ENCODE measurements at places on chromosomes 13 and 19.

DNA sequence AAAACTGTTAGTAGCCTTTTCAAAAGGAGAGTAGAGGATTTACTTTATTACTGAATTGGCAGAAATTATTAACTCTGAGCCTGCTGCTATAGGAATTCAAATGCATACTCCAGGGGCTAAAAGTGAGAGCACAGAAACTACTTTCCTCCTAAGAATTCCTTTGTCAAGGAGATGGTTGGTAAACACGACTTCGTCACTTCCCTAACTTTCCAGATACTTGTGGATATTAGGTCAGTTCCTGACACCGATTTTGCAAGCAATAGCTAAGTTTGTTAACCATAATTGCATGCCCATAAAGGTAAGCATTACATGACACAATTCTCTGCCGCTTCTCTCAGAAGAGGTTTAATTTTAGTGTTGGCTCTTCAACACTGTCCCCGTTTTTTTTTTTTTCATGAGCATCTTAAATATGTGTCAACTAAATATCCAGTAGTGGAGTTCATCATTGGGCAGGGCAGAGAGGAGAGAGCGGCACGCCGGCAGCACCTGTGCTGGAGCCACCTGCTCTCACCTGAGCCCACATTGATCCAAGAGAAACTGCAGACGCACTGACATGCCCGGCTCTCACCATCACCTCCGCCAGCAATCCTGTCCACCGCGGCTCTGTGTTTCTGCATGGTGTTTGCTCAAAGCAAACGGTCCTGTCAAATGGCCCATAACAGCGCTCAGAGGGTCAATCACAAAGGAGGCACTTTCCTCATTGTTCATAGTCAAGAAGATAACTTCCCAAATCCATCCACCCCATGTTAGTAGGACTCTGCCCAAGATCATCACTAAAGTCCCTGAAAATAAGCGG, 2.6 kb downstream of the MED26 start:
- no peak for DNase-seq

DNA sequence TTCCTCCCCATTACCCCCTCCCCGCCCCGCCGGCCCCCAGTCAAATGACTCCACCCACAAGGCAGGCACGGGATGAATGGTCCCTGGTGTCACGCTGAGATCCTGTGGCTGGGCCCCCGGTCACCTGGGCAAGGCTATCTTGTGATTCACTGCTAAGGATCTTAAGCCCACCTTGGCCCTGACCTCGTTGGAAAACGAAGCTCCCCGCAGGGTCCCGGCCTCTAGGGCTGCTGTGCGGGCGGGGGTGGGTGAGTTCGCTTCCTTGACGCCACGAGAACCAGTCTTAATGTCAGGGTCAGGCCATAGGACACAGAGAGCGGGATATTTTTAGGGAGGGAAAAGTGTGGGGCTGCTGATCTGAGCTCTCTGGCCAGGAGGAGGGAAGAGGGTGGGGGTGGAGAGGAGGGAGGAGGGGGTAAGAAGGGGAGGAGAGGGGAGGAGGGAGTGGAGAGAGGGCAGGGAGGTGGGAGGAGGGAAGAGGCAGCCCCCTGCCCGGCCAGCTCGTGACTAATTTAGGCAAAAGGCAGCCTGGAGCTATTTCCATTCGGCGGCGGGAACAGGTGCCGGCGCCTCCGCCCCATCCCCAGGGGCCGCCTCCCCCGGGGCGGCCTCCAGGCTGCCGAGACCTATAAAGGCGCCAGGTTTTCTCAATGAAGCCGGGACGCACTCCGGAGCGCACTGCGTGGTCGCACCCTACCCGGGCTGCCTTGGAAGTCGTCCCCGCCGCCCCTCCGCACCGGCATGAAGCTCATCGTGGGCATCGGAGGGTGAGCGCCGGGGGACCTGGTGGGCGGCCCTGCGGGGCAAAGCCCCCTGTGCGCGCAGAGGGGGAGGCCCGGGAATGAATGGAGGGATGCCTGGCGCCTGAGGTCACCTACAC, at the start of gene NMRK2:
TSS of gene NMRK2 (plus strand) at position 139 of the 880 bp plus-strand sequence. CDS start at position 742, 603 bp downstream.
- DNase-seq: no peak

DNA sequence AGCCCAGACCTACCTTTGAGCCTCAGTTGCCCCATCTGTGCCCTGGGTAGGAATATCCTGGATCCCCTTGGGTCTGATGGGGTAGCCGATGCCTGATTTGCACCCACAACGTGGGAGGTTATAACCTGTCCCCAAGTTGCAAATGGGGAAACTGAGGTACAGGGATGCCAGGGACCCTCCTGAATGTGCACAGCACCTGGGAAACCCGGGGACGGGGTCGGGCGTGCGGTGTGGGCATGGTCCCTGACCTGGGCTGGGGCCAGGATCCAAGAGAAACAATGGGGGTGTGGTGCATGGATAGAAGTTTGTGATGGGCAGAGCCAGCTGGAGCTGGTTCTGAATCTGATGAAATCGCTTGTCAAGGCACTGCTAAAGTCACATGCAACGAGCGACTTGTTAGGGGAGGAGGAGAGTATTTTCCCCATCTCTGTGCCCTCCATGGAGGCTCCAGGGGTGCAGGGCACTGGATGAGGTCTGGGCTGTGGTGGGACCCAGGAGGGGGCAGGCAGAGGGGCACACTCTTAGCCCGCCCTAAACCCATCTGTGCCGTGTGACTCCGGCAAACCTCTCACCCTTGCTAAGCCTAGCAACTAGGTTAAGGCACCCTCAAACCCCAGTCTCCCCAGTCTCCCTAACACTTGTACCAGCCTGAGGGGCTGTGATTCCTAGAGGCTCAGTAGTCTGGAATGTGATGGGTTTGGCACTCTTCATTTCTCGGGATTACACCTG, 749 bp downstream of the GDF15 start:
- DNase-seq: no peak

DNA sequence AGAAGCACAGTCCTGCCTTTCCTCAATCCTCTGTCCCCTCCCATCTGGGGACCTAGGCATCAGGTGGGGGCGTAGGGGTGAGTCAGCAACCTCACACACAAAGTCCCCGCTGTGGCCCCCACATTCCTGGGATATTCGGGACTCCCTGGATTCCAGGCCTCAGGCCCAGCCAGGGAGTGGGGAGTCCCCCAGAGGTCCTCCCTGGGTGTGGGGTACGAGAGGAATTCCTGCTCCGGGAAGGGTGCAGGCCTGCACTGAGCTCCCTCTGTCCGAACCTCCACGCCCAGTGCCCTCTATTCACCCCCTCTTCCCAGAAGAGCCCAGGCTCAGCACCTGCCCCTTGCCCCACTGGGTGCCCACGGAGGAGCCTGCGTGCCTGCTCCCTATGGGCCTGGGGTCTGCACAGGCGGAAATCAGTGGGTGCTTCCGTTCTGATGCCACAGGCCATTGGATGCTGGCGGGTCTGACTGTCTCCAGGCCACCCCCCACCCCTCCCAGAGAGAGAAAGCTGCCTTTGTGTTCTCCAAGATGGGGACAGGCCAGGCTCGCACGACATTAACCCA, 3.4 kb downstream of the CADM4 start:
- DNase-seq: no peak

DNA sequence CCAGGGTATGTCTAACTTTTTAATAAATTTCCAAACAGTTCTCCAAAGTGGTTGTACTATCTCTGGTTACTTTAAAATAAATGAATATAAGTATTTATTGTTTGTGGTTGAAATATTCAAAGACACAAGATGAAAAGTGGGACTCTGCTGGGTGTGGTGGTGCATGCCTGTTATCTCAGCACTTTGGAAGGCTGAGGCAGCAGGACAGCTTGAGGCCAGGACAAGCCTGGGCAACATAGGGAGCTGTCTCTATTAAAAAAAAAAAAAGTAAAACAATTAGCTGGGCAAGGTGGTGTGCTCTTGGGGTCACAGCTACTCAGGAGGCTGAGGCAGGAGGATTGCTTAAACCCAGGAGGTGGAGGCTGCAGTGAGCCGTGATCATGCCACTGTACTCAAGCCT, 10.4 kb downstream of the PNMA8A start:
- no peak for DNase-seq

GRCh38 chr19:56765137-56765536, 75.4 kb downstream of the PEG3 start:
- no peak for DNase-seq

DNA sequence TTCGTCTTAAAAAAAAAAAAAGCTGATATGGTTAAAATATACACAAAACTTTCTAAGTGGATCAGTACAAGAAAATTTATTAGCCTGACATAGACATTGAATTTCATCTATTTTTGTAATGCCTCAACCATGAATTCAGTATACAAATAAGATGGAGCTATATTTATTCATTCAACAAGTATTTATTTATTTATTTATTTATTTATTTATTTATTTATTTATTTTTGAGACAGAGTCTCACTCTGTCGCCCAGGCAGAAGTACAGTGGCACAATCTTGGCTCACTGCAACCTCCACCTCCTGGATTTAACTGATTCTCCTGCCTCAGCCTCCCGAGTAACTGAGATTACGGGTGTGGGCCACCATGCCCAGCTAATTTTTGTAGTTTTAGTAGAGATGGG, 78.5 kb upstream of the GSX1 start:
- DNase-seq: no peak

Measured in CD4-positive, alpha-beta T cell treated with Interleukin-15 for 4 hours (primary cell).